Frontal cortex (tissue), 4 donors: ENCODE measurements at places on chromosomes 5 and 9.

DNA sequence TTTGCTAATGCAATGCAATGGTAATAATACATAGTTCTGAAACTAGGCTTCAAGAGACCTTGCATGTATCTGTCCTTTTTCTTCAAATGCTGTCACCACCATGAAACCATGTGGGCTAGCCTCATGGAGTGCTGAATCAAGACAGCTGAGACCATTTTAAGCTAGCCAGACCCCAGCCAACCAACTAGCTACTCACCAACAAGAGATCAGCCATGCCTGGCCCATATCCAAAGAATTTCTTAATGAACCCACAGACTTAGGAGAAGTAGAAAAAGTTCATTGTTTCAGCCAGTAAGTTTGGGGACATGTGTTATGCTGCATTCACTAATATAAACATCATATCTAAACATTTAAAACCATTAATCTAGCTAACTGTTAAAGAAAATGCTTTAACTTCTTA is 139.8 kb upstream of the EDIL3 start:
- DNase-seq = no peak

- no peak for DNase-seq
These were observed 246.8 kb downstream of the SAXO1 start for GRCh38 chr9:18786196-18786595.

- no peak for DNase-seq
These were observed 400.1 kb downstream of the PTPRD start for GRCh38 chr9:10212702-10213101.

DNA sequence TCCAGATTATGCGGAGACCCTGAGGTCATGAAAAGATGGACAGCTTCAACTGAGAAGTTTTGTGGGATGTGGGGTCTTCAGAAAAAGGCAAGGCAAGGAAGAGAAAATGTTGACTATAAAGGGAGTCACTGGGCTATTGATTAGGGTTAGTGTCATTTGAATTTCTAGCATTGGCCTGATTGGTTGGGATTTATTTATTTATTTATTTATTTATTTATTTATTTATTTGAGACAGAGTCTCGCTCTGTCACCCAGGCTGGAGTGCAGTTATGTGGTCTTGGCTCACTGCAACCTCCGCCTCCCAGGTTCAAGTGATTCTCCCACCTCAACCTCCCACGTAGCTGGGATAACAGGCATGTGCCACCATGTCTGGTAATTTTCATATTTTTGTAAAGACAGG is 279.7 kb downstream of the NTRK2 start:
- DNase-seq = no peak

DNA sequence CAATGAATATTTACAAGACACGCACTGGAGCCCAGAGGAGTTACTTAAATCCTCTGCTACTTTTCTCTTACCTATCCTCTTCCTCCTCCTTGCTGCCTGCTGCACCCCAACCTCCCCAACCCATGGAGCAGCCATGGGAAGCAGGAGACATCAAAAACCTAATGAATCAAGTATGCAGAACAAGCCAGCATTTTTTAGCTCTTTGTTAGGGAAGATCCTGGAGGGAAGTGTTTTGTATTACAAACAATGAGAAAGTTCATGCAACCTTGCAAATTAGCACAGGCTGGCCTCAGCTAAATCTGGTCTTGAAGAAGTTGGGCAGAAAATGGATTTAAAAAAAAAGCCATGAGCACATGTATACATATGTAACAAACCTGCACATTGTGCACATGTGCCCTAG is 498.8 kb downstream of the KIF4B start:
- no peak for DNase-seq

DNA sequence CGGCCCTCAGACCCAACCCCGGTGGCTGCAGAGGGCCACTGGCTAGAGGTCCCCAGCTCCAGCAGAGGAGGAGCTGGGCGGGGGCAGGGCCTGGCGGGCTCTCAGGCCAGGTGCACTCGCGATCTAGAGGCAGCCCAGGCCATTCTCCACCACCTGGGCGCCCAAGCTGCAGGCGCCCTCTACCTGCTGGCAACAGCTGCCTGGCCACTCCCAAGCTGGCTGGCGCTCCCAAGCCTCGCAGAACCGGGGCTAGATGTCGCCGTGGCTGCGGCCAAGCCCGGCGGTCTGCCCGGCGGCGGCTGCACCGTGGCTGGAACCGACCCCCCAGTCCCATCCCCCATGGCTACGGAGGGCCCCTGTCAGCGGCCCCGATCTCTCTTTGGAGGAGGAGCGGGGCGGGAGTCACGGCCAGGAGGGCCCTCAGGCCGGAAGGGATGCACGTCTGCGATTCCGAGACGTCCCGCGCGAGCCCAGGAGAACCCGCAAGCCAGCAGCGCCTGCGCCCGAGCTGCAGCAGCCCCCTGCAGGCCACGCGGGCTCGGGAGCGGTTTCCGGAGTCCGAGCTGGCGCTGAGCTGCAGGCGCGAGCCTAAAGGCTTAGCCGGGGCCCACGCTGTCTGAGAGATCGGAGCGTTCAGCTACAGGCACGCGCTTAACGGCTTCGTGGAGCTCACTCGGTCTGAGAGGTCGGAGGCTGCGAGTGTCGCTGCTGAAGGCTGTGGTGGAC is 44.3 kb upstream of the BICD2 start:
- peak; percentile 38 for DNase-seq

DNA sequence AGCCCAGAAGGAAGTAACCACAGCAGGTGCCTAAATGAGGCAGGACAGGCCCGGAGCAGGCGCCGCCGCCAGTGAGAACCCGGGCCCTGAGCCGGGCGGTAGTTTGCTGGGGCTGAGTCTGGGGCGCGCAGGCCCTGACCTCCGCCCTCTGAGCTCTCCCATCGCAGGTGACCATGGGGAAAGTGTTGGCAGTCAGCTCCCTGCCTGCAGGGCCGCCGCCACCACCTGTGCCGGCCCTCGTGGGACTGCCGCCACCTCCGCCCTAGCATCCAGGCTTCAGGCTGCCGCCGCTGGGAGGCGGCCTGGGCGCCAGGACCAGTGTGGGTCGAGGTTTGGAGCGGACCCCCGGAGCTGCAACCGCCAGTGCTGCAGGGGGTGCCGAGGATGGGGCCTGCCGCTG is 61.1 kb downstream of the TARS1 start:
- no peak for DNase-seq
